Upper lobe of left lung (tissue), 6 donors: ENCODE measurements at places on chromosomes 5 and 9.

DNA sequence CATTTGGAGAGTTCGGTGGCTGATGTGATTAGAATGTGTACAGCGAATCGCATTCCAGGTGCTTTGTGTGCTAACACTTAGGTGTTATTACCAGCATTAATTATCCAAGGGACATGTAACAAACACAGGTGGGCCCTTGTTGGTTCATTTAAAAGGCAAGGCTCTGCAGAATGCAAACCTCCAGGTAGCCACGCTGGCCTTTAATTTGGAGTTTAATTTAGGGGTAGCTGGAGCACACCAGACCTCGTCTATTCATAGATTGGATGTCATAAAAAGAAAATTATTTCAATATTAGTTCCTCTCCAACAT, 191.1 kb downstream of the MAT2B start:
- DNase-seq = no peak

DNA sequence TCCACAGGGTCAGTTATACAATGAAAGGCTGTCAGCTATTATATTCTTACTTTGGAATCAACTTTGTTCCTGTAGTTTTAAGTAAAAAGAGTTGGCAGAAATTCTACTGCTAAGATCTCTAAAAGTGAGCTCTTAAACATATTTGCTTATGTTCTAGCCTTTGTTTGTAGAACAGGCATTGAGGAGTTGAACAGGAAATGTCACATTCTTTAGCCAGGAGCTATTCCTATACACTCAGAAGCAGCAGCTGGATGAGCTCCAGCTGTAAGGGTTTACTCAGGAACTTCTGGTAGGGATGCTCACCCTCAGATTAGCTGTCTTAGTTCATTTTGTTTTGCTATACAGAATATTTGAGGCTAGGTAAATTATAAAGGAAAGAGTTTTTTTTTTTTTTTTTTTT, 22.4 kb upstream of the SPINK14 start:
- DNase-seq = peak; percentile 84

- DNase-seq = no peak
Observed at GRCh38 chr5:78753093-78753531, 104.5 kb upstream of the LHFPL2 start.

DNA sequence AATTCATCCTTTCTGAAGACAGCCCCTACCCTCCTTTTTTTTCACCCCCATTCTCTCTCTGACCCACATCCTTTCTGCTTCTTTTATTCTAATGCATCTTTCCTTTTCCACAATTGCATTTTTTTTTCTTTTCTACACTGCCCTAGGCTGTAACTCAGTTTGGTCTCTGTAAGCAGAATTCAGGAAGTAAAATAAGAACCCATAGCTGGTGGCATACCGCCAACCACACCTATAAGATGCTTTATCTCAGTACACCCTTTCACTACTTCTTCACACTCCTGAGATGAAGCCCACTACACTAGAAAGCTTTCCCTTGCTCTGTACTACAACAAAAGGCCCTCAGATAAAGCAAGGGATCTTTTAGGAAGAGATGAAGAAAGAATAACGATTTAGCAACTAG, 16.1 kb upstream of the TSSK1B start:
- DNase-seq = no peak

GRCh38 chr5:68843624-68844364, 250.0 kb upstream of the SLC30A5 start:
- DNase-seq = no peak

- peak; percentile 50 for DNase-seq
Observed at GRCh38 chr5:180600554-180601041, 9.3 kb upstream of the SCGB3A1 start.

- peak; percentile 44 for DNase-seq
Observed at GRCh38 chr5:35229076-35230037, 930 bp downstream of the PRLR start.

DNA sequence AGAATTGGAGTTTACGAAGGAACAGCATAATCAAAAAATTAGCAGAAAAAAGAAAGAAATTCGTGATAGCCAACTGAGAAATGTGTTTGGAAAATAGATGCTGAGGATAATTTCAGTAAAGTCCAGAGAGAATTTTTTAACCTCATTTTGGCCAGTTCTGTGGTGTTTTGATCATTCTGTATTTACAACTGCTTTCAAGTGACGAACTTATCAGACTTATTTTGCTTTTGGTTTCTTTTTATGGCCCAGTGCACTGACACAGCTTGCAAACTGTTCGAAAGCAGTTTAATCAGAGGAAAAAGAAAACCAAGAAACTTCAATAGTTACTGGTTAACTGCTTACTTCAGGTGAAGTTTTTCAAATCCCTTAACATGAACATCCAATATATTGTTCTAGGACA, 1.9 kb downstream of the SDHA start:
- no peak for DNase-seq

- DNase-seq = no peak
Observed at GRCh38 chr5:83877911-83878706, 157.5 kb upstream of the HAPLN1 start.

- no peak for DNase-seq
Observed at GRCh38 chr9:75161116-75161857, 73.0 kb downstream of the OSTF1 start.

DNA sequence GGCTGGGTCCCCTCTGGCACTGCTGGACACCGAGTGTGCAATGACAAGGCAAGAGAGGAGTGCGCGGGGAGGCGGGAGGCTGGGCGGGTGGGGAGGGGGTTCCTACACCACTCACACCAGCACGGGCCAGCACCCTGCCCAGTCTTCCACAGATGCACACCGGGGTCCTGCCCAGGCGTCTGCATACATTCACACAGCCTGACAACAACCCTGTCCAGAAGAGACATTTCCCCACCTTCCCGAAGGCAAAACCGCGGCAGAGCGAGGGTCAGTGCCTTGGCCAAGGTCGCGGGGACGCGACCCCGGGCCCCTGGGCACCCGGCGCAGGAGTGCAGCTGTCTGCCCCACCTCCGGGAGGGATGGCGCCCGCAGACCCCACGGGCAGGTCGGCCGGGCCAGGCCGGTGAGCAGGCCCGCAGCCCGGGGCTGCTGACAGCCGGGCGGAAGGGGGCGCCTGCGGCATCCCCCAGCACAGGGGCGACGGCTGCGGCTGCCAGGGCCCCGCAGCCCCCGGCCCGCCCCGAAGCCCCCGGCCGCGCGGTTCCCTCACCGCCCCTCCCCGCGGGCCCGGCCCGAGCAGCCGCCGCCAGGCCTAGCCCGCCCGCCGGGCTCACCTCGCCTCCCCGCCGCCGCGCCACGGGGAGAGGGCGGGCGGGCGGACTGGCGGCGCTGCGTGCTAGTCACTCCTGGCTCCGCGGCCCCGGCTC, 496 bp downstream of the MAPK9 start:
- DNase-seq = peak; percentile 26

- DNase-seq = peak; percentile 82
Observed at GRCh38 chr5:172175263-172175719, 12.7 kb downstream of the STK10 start.

- no peak for DNase-seq
Observed at GRCh38 chr5:173123416-173123815, 20.9 kb upstream of the BNIP1 start.

DNA sequence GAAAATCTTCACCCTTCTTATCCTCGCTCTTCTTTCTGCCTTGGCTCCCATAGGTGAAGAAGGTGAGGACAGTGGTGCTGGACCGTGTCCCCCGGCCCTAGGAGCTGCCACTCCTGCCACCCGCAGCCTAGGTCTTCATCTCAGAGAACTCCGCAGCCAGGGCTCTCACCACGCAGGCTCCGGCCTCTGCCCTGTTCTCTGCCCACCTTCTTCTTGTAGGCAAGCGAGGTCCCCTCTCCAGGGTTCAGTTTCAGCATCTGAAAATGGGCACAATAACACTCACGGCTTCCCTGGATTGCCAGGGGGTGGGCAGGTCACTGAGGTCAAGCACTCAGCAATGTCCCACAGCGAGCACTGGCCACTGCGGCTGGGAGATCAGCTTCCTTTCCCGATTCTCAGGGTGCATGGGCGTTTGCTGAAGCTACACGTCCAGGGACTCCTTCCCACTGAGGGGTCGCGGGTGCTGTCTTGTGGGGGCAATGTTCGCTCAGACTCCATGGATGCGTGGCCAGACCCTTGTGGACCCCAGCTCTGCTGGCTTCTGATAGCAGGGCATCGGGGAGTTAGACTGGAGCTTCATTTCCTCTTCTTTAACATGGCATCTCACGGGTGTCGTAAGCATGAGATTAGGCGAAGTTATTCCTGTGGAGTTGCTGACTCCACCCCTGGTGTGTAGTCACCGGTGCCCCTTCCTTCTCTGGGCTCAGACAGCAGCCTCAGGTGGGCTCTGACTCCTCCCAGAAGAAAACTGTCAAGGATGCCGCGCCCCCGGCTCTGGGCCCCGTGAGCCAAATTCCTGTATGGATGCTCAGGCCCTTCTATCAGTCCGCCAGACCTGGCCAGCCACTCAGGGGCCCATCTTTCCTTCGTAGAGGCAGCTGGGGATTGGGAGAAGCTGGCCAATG, 145.1 kb upstream of the IRX2 start:
- DNase-seq = peak; percentile 54

- DNase-seq = no peak
Observed at GRCh38 chr5:73382401-73382740, 66.2 kb downstream of the FOXD1 start.

- DNase-seq = no peak
Observed at GRCh38 chr9:87178302-87178701, 231.0 kb upstream of the GAS1 start.

DNA sequence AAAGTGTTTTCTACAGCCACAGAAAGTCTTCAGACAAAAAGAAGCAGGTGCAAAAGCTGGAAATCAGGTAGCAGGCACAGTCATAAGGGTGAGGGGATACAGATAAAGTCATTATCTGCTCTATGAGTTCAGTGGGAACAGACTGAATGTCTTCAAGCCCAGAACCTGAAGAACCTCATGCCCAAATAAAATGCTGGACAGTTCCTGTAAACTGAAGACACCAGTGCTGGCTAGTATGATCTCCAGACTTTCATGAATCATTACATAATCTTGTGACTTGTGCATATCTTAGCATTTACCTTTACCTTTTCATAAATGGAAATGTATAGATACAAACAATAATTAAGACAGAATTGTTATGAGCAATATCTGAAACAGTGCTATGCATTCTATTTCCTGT, 728.7 kb downstream of the DNAH5 start:
- DNase-seq = no peak

DNA sequence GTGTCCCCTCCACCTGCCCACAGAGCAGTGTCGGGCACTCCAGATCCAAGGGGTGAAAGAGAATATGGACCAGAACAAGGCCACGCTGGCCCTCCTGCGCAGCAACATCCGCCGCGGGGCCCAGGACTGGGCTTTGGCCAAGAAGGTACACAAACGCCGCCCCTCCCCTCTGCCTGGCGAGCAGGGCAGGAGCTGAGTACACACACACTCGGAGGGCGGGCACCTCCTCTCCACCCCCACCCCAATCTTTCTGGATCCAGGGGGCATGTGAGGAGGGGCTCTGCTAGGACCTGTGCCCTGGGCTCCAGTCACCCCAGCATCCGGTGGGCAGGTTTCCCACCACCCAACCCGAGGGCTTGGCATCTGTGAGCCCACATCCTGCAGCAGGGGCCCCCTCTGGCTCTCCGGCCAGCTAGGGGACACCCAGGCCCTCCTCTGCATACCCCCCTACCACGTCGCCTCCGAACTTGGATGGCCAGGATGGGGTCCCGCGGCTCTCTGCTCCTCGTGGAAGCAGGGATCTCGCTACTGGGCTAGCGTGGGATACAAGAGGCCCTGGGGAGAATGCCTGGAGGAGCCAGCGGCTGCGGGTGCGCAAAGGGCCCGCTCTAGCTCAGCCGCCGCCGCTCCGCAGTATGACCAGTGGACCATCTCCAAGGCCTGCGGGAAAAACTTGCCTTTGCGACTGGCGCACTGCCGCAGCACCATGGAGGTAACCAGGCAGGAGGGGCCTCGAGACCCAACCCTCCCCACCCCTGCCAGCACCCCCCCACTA, 3.1 kb downstream of the CCDC183 start:
- peak; percentile 84 for DNase-seq

- DNase-seq = no peak
Observed at GRCh38 chr5:108436696-108437095, 54.8 kb upstream of the FBXL17 start.

DNA sequence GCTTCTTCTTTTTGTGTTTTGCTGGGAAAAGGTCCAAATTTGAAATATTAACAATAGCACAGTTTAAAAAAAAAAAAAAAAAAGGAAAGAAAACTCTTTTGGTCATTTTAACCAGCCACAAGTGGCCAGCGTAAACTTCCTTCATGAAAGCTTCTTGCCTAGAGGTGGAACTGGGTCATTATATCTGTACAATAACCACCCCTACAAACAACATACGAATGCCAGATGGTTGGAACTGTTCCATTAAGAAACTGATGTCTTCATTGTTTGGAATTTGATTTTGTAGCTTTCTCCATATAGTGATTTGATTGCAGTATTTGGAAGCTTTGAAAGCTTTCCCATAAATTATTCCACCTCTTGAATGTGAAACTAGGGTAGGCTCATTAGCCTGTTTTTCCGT, 18.3 kb upstream of the LPAR1 start:
- no peak for DNase-seq

DNA sequence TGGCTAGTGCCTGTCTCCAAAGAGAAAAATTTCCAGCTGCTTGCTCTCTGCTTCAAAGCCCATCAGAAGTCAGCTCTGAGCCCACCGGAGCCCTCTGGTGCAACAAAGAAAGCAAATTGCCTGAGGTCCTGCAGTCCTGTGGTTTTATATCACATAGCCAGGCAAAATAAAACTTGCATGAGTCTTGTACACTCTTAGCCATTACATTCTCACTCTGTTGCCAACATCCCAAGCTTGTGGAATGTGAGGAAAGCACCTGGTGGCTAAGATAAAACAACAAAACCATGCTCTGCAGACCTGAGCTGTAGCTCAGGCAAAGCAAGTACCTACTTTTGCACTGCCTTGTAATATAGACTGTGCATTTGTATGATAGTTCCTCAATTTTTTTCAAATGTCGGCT, 133.7 kb downstream of the GPBP1 start:
- no peak for DNase-seq

GRCh38 chr5:173327084-173327947, 898 bp downstream of the STC2 start:
- DNase-seq = peak; percentile 83

- DNase-seq = no peak
Observed at GRCh38 chr5:122352331-122352730, 40.3 kb downstream of the SNCAIP start.

DNA sequence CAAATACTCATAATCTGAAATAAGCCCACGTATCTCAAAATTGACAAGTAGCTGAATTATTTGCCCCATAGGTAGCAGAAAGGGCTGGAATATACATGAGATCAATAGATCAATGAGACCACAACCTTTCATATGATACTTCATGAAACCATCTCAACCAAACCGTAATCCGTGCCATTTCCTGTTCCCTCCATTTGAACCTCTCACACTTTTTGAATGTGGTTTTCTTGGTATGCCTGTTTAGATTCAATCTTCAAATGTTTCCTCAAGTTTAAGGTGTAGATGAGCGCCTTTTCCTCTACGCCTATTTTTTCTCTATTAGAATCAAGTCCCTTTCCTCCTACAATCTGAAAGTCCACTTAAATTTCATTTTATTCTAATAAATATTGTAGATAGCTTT, 805.5 kb downstream of the EFNA5 start:
- DNase-seq = no peak

DNA sequence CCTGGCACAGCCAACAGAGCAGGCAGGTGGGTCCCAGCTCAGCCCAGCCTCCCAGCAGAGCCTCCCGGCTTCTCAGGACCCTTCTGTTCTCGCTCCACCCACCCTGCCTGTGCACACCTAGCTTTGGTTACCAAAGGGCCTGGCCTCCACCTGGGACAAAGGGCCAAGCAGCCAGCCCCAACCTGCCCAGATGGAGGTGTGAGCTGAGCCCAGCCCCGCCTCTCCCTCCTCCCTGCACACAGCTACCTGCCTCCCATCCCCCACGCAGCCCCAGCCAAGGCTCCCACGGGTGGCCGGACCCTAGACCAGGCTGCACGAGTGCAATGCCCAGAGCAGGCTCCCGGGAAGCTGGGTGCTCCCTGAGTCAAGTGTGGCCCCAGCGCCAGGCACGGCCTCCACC, 5.6 kb downstream of the TPRN start:
- DNase-seq = no peak
